ENCODE measurements at places on chromosomes 16 and 17.

DNA sequence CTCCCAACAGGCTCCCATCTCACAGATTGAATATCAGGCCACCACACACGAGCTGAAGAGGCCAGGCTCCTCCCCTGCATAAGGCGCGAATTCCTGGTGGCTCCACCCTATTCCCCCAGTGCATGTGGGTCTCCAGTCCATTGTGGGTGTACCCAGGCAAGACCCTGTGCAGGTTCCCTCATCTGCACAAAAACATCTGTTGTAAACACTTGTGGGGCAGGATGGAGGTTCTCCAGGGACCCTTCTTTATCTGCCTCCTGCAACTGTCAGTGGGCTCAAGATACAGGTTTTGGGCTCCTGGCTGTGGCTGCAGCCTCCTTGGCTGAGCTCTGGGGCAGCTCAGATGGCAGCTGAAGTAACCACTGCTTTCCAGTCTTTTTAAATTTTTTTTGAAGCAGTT, 17.6 kb upstream of the LGALS9 start:
- DNase-seq, result no peak

DNA sequence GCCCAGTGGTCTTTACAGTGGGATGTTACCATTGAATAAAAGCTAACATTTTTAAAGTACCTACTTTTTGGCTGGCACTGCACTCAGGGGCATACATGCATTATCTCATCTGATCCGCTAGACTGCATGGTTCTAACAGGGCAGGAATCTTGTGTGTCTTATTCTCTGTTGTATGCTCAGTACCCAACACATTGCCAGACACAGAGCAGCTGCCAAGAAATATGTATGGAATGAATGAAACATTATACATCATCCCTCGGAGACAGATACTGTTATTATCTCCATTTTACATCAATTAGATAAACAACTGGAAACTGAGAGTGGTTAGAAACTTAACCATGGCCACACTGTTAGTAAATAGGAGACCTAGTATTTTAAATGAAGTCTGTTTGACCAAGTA, 74.1 kb upstream of the CDH11 start:
- DNase-seq, result no peak

DNA sequence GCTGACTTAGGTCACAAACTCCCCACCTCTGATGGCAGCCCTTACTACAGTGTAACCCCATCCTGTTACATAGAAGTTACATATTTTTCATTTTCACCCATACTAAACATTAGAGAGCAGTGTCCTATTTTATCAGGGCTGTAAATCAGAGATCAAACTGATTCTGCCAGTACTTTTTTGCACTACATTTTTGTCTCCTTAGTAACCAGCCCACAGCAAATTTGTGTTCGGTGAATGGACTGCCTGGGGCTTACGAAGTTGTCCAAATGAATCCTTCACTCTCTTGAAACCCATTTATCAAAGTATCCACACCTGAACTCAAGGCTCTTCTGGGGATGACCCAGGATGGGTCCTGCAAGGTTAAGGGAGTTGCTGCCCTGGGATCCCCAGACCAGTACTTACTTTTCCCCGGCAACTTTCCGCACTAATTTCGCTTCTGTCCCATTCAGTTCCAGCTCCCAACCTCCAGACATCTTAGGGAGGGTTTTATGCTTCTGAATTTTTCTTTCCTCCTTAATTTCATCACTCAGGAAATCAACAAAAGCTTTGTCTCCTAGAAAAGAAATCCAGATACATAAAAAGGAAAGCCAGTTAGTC, 1.1 kb downstream of the C1QBP start:
- DNase-seq, result no peak

DNA sequence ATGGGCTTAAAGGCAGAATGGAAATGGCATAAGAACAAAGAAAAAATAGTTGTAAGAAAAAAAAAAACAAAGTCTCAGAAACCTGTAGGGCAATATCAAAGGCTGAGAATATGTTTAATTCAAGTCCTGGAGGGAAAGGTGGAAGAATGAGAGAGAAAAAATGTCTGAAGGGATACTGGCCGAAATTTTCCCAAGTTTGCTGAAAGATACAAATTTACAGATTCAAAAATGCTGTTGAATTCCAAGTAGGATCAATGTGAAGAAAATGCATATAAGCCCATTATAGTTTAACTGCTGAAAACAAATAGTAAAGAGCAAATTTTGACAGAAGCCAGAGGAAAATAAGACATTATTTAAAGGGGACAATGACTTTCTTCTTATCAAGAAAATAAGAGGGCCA, 6.6 kb upstream of the USP22 start:
- no peak for DNase-seq

DNA sequence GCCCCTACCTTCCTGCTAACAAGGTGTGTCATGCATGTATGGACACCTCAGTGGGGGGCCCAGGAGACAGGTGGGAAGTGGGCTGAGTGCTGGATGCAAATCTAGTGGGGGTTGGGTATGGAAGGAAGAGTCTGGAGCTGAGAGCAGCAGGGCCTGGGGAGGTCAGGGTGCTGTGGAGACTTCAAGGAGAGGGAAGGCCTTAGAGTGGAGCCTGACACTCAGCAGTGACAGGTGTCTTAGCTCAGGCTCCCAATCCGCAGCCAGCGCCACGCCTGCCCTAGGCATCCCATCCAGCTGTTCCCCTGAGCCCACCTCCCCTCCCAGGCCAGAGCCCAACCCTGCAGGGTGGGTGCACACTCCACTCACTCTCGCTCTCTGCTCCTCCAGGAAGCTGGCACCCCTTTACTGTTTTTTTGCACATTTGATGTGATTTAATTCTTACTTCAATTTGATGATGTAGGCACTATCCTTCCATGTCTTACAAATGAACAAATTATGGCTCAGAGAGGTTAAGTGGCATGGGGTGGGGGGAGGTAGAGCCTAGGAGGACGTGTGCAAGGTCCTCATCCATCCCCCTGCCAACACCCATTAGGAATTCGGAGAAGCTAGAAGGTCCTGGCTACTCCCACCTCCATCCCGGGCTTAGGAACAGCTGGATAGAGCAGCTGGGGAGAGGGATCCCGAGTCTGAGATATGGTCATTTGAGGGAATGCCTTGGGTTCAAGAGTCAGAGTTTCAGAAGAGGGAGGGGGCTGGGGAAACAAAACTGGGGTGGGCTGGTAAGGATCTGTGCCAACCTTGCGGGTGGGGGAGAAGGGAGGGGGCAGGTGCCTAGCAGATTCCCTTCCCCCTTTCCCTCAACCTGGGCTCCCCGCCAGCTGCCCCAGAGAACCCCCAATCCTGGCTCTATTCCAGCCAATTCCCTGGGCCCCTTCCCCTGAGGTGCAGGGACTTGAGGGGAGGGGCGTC, 2.1 kb downstream of the FAM171A2 start:
- no peak for DNase-seq

DNA sequence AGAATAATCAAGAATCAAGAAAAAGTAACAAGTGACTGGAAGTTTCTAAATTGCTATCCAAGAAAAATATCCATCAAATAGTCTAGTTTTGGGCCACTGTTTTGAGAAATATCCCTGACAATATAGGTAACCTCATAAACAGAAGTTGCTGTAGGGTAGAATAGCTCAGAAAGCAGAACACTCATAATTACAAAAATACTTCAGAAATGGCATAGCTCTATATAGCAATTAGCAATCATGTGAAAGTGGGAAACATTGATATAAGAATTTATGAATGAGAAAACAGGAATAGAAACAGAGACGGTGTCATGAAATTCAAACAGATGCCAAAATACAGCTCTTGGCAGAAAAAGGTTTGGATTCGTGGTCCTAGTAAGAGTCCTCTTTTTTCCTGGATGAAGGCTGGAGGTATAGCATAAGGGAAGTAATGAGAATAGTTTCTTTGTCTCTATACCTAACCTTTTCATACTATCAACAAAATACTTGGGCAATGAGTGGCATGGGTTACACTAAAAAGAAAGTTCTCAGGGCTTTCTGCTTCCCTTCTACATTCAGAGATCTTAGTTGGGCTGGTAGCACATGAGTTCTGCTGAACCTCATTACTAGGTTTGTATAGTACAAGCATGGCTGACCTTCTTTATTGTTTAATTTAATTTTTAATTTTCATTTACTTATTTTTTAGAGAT, 33.5 kb downstream of the SPAG9 start:
- no peak for DNase-seq

GRCh38 chr16:86353148-86353547, 157.2 kb upstream of the FOXF1 start:
- DNase-seq, result no peak

DNA sequence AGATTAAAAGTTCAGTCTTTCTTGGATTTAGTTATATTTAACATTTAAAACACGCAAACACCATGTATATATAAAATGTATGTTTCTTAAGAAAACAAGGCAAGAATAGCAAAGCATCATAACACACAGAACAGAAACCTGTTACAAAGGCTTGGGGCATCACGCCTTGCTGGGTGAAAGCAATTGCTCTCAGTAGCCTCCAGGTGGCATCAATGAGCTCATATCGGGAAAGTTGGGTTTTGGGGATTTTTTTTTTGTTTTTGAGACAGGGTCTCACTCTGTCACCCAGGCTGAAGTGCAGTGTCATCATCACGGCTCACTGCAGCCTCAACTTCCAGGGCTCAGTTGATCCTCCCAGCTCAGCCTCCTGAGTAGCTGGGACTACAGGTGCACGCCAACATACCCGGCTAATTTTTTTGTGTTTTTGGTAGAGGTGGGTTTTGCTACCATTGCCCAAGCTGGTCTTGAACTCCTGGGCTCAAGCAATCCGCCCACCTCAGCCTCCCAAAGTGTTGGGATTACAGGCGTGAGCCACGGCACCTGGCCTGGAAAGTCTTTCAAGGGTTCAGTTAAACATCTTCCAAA, 56.9 kb downstream of the CYB5D2 start:
- peak; percentile 49 for DNase-seq

- DNase-seq, result peak; percentile 56
Measured at GRCh38 chr17:79814127-79814973, 17.5 kb upstream of the CBX8 start.

DNA sequence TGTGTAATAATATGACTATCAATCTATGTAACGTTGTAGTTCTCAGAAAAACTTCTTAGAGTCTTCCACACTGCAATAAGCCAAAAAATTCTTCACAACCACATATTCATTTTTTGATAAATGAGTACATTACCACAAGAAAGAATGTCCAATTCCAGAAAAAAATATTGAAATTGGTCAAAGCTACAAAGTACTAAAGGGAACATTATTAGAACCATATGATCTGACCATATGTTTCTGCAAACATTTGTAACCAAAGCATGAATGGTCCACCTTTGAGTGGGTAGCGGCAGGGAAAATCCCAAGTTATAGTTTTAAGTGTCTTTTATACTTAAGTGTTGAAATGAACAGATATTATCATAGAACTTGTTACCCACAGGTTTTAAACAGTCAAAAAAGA, 71.7 kb upstream of the NACA2 start:
- no peak for DNase-seq

DNA sequence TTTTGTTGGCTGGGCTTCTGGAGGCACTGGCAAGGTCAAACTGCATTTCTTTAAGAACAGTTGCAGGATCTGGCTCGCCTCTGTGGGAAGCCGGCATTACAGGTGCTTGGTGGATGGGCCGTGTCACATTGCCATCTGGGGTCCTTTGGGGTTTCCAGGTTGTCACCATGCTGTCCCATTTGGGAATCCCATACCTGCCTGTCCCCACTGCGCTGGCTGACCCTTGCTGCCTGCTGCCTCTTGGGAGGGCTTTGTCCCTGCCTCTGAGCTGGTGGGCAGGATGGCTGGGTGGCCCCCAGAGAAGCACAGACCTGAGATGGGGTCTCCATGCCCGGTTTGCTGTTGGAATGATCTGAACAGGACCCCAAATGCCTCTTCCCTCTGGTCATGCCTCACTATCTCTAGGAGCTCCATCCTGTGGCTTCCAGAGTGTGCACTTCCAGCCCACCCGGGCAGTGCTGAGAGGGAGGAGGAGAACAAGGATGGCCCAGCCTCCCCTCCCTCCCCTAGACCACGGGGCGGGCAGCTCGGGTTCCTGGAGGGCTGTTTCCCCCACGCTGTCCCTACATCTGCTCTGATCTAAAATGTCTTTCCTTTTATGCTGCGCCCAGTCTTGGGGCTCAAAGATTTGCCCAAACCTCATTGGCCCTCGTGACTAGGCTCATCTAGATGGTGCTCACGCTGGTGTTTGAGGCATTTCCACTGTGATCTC, 28.0 kb downstream of the OR1D5 start:
- DNase-seq, result no peak

GRCh38 chr17:71580220-71580619, 540.6 kb upstream of the SOX9 start:
- no peak for DNase-seq

GRCh38 chr17:40600486-40601046, 35.3 kb upstream of the CCR7 start:
- DNase-seq, result no peak

DNA sequence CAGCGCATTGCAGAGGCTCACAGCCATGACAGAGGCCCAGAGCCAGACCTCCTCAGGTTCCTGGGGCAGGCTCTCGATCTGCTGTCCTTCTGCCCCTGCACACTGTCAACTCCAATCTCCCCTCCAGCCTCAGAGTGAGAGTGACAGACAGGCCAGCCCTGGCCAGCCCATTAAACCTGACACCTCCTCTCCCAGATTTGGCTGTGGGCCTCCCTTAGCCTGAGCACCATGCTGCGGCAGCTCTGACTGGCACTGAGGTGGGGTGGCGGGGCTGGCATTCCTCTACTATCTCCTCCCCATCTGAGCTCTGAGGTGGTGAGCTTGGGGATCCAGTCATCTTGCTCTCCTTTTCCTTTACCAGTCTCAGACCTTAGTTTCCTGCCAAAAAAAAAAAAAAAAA, 15.5 kb upstream of the C1QL1 start:
- DNase-seq, result no peak

GRCh38 chr16:81321039-81321438, 6.3 kb downstream of the GAN start:
- no peak for DNase-seq

DNA sequence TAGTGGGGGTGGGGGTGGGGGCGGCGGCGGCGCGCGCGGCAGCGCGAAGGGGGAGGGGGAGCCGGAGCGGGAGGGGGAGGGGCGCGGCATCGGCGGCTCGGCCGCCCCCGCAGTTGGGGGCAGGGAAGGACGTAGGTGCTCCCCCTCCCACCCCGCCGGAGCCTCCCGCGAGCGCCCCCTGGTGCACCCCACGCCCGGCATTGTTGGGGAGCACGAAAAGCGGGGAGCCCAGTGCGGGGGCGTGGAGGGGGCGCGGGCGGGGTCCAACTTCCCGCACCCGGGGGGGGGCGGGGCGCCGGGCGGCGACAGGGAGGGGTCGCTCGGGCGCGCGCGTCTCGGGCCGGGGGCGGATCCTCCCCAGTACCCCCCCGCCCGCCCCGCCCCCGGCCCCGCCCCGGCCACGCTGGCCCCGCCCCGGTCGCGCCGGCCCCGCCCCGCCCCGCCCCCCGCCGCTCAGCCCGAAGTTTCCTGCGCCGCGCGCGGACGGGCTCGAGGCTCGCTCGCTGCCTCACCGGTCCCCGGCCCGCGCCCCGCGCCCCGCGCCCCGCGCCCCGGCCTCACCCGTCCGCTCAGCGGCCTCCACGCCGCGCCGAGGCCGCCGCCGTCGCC, at the start of gene CACNA1H:
Gene CACNA1H, plus strand, starts transcription at position 456 of the 609 bp plus-strand sequence. CDS start 632 bp downstream, outside the sequence.
- DNase-seq, result no peak

DNA sequence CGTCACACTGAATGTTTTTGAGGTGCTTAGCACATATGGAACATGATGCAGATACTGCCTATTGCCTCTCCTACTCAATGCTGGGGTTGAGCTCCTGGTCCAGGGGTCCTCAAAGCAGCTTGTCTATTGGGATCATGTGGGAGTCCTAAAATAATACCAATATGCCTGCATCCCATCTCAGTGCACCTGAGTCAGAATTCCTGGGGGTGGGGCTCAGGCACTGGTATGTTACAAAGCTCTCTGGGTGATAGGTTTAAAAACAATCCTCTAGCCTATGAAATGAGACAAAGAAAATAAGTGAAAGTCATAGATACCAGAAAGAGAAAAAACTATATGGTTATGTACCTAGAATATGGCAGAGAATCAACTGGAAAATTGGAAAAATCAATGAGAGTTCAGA, 156.6 kb upstream of the NLRP1 start:
- DNase-seq, result no peak

GRCh38 chr16:457732-458400, 32.4 kb downstream of the RAB11FIP3 start:
- DNase-seq, result no peak

Data from retina (tissue), 1 donor.